Upper lobe of right lung (tissue), 1 donor: ENCODE measurements at places on chromosomes 16 and 17. TPM values are rescaled to one million over a fixed set of nuclear protein-coding genes. Genes with fewer than 3 reads are reported as not detected.
A peak's percentile ranks its signal among the peaks of the same experiment; 100 is the strongest.

DNA sequence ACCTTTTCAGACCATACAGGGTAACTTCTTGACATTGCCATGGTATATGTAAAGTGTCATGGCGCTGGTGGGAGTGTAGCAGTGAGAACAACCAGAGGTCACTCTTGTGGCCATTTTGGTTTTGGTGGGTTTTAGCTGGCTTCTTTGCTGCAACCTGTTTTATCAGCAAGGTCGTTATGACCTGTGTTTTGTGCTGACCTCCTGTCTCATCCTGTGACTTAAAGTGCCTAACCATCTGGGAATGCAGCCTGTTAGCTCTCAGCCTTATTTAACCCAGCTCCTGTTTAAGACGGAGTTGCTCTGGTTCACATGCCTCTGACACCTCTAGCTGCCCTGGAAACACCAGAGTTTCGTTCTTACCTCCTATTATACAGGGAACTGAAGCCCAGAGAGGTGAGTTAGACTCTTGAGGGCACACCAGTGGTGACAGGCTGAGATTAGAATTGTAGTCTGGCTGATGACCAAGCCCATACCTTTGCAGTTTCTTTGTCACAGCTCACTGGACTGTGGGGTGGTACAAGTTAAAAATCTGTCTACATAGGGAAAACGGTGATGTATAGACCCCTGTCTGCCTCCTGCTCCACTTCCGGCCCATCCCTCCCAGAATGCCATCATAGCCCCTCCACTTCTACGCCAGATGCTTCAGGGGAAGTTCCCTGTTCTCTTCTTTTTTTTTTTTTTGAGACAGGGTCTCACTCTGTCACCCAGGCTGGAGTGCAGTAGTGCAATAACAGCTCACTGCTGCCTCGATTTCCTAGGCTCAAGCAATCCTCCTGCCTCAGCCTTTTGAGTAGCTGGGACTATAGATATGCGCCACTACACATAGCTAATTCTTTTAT, 21.0 kb downstream of the KSR1 start:
- DNase-seq, result no peak

DNA sequence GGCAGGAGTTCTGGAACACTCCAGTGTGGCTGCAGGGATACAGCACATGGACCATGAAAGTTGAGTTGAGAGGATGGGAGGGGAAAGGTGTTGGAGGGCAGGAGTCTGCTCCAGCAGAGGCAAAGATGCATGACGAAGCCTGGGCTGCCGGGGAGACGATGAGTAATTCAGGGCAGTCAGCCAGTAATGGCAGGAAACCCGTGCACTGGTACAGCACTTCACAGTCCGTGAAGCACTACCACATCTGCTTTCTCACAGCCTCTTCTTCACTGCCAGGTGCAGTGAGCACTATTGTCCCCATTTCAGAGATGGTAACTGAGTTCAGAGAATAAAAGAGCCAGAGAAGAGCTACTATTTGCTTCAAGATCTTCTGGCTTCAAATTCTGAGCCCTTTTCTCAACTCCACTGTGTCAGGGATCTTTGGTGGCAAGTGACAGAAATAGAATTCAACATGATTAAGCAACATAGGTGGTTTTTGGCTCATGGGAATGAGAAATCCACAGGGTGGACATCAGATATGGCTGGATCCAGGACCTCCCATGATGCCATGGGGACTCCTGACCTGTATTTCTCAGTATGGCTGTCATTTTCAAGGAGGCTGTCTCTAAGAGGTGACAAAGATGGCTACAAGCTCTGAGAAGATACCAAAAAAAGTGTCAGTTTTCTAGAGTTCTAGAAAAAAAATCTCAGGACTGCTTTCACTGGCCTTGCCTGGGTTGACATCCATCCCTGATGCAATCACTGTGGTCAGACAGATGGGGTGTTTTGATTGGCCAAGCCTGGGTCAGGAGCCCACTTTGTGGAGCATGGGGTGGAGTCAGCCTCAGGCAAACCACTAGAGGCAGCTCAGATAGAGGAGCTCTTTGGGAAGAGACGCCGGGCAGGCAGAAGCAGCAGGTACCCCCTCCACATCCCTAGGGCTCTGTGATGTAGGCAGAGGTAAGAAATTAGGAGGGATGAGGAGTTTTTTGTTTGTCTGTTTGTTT, 24.7 kb downstream of the IL21R start:
- peak; percentile 57 for DNase-seq

CDH13 gene
- 27.2 TPM for total RNA-seq

CHST5 gene
- total RNA-seq, result not detected

GRCh38 chr16:84660973-84661372, 12.7 kb downstream of the KLHL36 start:
- no peak for DNase-seq

EPN3 gene
- total RNA-seq, result 0.09 TPM

DNA sequence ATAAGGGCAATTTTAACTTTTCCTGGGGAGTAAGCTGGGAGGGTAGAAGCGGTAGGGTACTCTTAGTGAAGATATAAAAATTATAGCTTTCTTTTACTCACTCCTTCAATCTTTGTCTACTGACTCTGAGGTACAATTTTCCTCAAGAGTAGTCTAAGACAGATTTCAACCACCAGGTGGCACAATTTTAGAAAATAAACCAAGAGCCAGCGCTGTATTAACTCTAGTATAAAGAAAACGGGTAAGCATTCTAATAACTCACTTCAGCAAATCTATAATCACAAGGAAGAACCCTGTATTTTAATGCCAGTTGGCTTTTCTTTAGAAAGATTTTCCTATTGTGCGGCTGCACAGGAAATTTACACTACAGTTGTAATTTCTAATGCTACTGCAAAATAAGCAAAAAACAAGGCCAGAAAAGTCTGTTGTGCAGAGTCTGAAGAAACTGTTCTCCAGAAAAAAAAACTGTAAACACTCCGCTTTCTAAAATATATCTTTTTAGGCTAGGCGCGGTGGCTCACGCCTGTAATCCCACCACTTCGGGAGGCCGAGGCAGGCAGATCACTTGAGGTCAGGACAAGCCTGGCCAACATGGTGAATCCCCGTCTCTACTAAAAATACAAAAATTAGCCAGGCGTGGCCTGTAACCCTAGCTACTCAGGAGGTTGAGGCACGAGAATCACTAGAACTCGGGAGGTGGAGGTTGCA, 1.9 kb downstream of the CMC2 start:
- DNase-seq, result no peak

SERPINF2 gene
- 21.6 TPM for total RNA-seq

GRCh38 chr16:69767459-69768229, 5.5 kb downstream of the WWP2 start:
- DNase-seq, result no peak

- DNase-seq, result no peak
Observed at GRCh38 chr17:60089096-60089806, 10.5 kb upstream of the HEATR6 start.
